ENCODE measurements at places on chromosomes 7 and 10.

DNA sequence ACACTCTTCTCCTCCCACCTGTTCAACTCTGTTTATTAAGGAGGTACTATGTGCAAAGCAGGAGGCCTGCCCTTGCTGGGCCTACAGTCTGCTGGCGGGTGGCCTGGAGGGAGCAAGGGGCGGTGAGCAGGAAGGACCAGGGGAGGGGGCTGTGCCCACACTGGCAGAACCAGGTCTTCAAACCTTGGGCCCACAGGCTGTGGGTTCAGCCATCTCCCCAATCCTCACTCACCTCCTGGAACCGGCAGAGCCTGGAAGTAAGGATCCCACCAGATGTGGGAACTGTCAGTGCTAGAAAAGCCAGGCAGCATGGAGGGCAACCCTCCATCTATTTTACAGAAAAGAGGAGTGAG, 50.8 kb downstream of the CAMK2B start:
- no peak for DNase-seq

DNA sequence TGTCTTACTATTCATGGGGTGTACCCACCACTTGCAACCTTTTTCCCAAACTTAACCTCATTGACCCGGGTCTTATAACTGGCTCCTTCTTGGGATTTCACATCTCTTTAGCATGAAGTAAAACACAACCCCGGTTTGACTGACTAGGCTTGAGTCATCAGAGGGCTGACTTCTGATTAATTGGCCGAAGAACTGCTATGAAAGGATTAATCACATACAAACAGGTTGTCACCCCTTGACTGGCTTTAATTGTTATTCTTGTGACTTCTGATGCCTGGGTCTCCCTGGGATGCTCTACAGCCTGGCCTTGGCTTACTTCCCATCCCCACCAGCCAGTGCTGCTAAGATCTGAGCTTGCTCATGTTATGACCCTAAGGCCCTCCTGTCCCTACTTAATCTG, 8.8 kb upstream of the CRPPA start:
- no peak for DNase-seq

DNA sequence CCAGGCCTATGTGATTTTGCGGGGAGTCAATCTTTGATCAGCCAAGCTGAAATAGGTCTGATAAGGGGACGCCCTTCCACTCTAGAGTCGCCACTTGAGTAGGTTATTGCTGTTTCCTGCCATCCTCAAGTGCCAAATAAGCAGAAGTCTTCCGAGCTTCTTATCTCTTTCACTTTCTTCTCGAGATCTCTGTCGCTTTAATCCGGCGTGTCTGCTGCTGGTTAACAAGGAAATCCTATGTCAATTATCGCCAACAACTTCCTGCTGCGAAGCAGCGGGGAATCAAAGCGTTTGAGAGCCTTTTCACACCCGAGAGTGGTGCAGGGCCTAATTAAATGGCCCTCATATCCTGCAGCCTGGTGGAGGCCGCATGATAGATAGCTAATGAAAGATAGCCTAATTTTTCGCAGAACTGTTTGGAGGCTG, 215.9 kb downstream of the RAB11FIP2 start:
- DNase-seq: peak; percentile 25

- no peak for DNase-seq
These were observed 172.9 kb downstream of the TCF7L2 start for GRCh38 chr10:113122947-113123346.

GRCh38 chr10:81514811-81515210, 360.2 kb upstream of the NRG3 start:
- DNase-seq: no peak

DNA sequence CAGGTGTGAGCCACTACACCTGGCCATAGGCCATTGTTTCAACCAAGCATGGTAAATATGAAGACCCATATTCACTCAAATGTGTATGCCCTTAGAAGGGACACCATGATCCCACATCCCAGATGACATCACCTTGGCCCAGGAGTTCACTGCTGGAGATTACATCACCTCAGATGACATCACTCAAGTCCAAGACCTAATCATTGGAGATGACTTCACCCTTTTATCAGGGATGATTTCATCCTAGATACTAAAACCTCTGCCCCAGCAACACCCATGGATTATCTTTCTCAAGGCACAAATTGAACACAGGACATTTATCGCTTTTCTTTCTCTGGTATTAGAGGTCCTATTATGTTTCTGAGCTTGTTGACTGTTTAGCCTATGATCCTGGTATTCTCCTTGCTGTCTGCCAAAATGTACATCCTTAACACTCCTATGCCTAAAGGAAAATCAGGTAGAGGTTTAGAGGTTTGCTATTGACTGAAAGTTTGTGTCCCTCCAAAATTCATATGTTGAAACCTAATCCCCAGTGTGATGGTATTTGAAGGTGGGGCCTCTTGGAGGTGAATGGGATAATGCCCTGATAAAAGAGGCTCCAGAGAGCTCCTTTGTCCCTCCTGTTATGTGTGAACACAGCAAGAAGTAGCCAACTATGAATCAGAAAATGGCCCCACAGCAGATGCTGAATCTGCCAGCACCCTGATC, 9.8 kb upstream of the CYP2C18 start:
- DNase-seq: no peak

- DNase-seq: no peak
These were observed 207.3 kb downstream of the KIAA1217 start for GRCh38 chr10:24416248-24416647.

DNA sequence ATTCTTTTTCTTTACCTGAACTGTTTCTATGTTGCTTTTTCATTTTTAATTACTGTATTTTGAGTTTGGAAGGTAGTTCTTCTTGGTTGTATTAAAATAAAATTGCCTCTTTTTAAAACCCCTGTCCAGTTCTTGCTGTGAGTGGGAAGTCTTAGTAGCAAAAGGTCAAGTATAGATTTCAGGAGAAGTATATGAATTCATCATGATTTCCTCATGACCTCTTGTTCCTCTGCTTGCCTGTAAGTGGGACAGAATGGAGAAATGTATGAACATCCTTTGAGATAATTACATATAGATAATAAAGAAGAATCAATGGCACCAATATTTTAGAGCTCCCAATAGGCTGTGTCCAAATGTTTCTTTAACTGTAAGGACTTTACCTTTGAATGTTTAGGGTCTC, 126.2 kb downstream of the LRRC4 start:
- DNase-seq: no peak

- DNase-seq: no peak
These were observed 103.1 kb downstream of the SLC16A9 start for GRCh38 chr10:59606551-59606961.

DNA sequence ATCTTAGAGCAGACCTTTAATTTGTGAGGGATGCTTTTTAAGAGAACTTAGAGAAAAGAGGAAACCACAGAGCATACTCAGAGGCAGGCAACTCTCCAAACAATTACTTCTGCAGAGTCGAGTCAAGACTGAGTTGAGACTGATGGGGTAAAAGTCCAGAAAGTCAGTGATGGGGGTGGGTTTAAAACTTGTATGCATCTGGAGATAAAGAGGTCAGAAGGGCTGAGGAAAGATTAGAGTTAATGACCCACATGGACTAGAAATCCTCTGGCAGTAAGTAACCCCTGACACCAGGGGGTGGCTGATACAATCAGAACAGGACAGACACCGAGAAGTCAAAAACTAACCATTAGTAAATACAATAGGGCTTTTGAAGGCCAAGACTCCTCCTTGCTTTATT, 42.4 kb upstream of the SEPTIN7 start:
- peak; percentile 81 for DNase-seq

- DNase-seq: no peak
These were observed 111.4 kb downstream of the INPP5A start for GRCh38 chr10:132648851-132649528.

DNA sequence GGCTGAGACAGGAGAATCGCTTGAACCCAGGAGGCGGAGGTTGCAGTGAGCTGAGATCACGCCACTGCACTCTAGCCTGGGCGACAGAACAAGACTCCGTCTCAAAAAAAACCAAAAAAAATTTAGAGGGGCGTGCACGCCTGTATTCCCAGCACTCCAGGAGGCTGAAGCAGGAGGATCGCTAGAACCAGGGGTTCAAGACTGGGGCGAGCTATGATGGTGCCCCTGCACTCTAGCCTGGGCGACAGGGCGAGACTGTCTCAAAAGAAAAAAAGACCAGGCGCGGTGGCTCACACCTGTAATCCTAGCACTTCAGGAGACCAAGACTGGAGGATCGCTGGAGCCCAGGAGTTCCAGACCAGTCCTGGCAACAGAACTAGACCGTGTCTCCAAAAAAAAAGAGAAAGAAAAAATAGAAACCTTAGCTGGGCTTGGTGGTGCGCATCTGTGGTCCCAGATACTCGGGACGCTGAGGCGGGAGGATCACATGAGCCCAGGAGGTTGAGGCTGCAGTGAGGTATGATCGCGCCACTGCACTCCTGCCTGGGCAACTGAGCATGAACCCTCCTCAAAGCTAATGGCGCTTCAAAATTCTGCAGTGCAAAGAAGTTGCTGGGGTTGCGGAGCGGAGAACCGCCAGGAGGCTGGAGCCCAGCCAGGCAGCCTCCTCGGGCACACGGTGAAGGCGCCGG, 382 bp upstream of the MBLAC1 start:
- DNase-seq: no peak

- DNase-seq: peak; percentile 56
These were observed 89.6 kb downstream of the CABCOCO1 start for GRCh38 chr10:61752111-61753011.

- DNase-seq: no peak
These were observed 523.3 kb downstream of the KCNMA1 start for GRCh38 chr10:77114181-77114821.

GRCh38 chr7:8628656-8629055, 195.2 kb downstream of the NXPH1 start:
- no peak for DNase-seq

DNA sequence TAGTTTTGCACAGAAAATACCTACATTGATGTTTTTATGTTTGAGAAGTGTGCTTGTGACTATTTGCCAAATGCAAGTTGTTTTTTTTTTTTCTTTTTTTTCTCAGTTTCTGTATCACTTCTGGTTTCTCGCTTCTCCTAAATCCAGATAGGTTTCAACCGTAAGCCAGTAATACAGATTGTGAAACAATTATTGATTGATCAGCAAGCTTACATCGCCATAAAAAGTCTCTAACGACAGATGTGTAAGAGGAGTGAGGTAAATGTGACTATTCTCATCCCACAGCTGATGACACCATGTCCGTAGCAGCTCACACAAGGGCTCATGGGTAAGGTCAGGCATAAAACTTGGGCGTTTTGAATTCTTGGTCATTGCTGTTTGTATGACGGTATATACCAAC, 202.8 kb upstream of the AKR1E2 start:
- DNase-seq: no peak

DNA sequence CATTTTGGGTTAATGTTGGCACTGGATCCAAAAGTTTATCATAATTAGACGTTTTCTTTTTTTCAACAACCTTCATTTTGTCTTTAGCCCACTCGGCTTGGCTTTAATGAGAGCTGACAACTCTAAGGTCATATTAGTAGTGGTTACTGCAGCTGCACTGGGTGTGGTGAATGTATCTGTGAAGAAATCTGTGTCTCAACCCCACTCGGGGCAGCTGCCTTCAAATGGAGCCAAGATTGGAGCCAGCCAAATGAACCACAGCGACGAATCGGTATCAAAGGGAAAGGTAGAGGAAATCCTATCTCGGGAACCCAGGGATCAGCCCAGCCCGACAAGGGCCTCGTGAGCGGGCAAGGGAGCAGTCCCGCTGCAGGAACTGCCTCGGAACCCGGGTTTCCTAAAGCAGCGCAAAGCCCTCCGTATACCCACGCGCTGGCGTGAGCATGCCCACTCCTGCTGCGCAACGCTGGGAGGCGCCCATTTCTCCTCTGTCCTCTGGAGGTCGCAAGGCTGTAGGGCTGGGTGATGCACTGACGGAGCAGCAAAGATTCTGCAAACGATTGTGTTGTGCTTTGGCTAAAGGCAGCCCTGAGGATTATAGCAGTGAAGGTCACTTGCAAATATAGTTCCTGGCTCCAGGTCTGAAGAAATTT, 98.7 kb upstream of the MBL2 start:
- no peak for DNase-seq

DNA sequence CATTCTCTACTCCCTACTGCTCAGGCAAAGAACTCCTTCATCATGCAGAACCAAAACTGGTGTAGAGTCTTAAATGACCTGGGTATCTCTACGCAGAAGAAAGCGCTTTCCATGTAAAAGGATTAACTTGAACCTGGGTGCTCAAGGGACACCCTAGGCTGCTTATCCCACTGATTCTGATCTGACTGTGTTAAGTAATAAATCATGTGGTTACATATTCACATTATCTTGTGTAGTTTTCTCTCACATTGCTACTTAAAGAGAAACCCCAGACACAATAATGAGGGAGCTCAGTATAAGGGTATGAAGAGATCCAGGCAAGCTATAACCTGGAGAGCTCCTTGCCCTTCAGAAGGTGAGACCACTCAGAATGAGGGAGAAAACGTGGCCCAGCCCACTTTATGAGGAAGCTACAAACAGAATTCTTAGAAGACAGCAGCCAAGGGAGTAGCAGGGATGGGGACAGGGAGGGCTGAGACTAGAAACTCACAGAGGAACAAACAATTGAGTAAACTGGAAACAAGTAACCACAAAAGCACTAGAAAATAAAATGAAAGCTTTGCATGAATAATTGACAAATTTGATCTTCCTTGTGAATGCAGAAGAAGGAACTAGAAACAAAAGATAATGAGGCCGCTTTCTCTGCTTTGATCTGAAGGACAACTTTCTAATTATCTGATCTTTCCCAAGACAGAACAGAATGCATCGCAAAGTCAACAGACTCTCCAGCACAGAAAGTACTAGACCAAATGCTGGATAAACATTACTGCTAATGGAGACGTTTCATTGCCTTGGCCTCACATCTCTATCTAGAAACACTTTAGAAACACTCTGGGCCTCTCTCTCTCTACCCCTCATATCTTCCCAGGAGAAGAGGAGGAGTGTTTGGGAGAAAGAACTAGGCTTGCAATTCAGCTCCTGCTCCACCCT, 76.1 kb downstream of the LRRC17 start:
- DNase-seq: peak; percentile 46

- DNase-seq: peak; percentile 20
These were observed 62.1 kb upstream of the ZNF746 start for GRCh38 chr7:149559711-149560110.

- DNase-seq: no peak
These were observed 330.0 kb downstream of the GPR158 start for GRCh38 chr10:25504838-25505237.

- DNase-seq: no peak
These were observed 277.5 kb downstream of the SUGCT start for GRCh38 chr7:40412323-40412722.

DNA sequence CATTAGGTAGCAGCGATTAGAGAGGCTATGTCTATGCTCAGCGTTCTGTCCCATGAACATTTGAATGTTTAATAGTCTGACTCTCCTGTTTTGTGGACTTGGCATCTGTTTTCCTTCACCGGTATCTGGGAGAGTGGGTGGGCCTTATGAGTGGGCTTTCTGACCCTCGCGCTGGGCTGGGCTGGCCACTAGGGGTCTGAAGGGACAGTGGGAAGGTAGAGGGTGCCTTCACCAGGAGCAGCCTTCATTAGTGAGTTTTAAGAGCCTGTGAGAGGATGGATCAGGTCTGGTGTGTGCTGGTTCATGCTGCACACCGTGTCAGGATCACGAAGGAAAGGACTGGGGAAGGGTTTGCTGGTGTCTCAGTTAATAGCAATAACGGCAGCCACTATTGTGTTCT, 33.4 kb downstream of the DCLRE1A start:
- DNase-seq: no peak

- no peak for DNase-seq
These were observed 3.3 kb downstream of the INSYN2A start for GRCh38 chr10:127193125-127193524.

Measured in hematopoietic multipotent progenitor cell treated with erythropoietin and hydrocortisone succinate and interleukin-3 and kit ligand, for 4 days (in vitro differentiated cells).